Peyer's patch (tissue), 4 donors: ENCODE measurements at places on chromosomes 7 and 10.

DNA sequence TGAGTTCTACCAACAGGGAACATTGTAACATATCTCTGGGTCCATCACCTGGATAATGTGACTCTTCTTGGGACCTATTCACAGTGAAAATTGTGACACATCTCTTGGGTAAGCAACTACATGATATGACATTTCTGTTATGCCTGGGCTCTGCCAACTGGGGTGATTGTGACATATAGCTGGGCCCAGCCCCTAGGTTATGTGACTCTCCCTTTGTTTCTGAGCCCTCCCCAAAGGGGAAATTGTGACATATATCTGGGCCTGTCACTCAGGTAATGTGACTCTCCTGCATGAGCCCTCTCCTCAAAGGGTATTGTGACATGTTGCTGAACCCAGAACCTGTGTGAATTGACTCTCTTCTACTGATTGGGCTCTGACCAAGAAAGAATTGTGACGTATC, 22.4 kb upstream of the ZNF107 start:
- DNase-seq: no peak

- DNase-seq: no peak
Observed at GRCh38 chr7:100563100-100563564, 10.6 kb downstream of the SAP25 start.

DNA sequence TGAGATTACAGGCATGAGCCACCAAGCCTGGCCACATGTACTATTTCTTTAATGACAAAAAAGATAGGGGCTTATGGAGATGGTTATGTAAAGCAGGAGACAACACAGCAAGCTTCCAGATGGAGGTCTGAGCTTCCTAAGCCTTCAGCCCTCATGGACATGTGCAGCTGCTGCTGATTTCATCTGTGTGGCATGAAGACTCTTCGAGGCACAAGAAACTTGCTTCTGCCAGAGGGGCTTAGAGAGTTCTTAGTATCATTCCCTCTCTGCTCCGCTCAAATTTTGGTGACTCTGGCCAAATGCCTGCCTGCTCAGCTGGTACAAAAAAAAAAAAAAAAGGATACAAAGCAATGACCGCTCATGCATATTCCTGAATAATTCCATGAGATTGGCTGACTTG, 552.5 kb downstream of the TYW1 start:
- DNase-seq: no peak

GRCh38 chr10:71547312-71547711, 150.6 kb downstream of the CDH23 start:
- DNase-seq: no peak

GRCh38 chr7:95599069-95599468, 2.8 kb upstream of the PDK4 start:
- no peak for DNase-seq

GRCh38 chr7:111199643-111200042, 108.7 kb downstream of the LRRN3 start:
- DNase-seq: no peak

DNA sequence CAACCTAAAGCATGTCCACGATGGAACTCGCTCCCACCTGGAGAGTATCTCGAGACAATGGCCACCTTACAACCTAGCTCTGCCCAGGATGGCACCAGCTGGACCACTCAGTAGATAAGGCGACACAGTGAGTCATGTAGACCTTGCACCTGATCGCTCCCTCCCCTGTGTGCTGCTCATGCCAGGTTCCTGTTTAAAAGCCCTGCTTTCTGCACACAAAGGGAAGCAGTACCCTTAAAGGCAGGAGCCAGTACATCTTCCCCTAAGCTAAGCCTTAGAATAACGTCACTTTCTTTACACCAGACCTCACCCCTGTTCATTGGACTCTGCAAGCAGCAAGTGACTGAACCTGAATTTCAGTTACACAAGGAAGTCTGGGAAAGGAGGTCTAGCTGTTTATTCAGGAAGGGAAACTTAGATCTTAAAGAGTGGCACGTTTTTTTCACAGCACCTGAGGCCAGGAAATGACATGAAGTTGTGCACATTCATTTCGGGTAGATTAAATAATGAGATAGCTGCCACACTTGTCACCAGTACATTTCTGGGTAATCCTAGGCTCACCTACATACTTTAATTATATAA, 117.9 kb downstream of the MTPAP start:
- no peak for DNase-seq

- no peak for DNase-seq
Observed at GRCh38 chr10:17989908-17990767, 38.4 kb downstream of the SLC39A12 start.

- DNase-seq: no peak
Observed at GRCh38 chr7:116180302-116180701, 30.0 kb upstream of the TES start.

DNA sequence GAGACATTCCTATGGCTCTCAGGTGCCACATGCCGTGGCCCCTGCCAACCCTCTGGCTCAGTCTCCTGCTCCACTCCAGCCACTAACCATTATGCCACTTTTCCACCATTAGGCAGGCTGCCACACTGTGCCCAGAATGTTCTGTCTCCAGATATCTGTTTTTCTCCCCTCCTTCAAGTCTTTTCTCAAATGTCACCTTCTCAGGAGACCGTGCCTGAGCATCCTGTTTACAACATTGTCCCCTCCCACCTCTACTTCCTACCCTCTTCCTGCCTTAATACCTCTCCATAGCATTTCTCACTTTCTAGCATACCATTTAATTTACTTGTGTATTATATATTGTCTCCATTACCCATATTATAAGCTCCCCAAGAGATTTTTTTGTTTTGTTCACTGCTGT, 162.5 kb upstream of the LYZL2 start:
- no peak for DNase-seq

- DNase-seq: no peak
Observed at GRCh38 chr10:29245476-29245875, 43.4 kb upstream of the LYZL1 start.

DNA sequence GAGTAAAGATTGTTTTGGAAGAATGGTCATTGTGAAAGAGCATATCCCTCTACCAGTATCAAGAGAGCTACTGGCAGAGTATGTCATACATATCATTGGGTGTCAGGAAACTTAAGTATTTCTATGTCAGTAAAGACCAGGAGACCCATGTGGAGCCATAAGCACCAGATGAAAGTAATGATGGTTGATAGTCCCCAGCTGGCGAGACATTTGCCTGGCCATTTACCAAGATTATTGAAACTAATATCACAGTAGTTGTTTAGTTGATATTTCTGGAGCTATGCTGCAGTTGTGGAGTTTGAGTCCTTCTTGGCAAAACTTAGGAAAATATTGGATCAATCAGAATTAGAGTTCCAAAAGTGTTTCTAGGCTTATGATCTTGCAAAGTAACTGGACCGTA, 114.8 kb downstream of the SNX10 start:
- DNase-seq: no peak

GRCh38 chr10:84329196-84329611, 815 bp downstream of the CCSER2 start:
- DNase-seq: peak; percentile 68

DNA sequence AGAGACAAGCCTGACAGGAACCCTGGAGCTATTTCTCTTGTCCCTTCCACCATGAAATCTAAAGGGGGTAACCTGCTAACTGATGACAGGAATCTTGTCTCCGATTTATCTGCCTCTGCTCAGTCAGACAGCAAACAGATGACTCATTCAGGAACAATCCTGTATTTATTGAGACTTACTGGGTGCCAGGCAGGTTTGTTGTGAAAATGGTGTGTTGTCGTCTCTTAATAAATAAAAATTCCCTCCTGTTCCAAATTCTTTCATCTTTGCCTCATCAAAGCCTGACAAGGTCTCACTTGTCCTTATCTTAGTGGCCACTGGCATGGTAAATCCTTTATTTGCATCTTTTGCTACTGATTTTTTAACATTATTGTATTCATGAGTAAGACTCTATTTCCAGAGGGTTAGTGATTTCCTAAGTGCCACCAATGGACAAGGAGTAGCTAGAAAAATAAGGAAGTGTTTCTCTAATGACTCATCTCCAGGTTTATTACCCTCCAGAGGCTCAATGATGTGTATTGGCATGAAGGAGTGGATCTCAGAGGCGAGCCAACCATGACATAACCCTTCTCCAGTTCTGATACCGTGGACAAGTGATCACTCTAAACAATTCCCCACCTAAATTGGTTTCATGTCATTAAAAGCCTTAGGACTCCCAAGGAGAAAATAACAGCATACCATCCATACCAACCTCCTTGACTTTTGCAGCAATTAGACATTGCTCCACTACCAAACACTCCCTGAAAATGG, 724.0 kb downstream of the GRID1 start:
- no peak for DNase-seq

DNA sequence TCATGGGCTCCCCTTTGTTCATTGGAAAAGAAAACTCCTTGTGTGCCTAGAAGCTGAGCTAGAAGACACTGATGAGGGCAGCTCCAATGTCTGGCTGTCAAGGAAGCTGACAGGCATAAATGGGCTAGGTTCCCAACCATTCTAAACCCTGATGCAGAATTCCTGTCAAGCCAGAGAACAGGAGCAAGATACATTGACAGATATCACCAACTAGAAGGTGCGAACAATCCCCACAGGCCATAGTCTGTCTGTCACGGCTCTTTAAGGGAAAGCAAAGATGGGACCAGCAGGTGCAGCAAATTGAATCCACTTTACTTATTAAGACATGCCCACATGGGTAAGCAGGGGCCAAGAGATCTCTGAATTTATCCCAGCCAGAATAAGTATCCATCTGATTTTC, 617.9 kb upstream of the POT1 start:
- no peak for DNase-seq

DNA sequence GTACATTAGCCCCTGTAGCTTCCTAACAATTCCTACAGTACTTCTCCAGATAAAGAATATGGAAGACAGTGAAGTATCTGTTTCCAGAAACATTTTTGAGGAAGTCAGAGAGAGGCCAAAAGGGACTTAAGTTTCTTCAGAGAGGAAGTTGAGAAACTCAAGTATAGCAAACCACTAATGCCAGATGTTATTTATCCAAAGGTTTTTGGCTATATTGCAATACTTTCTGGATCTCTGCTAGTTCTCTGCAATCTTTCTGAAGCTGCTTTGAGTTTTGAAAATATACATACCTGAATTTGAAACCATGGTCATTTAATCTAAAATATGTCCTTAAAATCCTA, 64.7 kb downstream of the BICC1 start:
- DNase-seq: no peak

DNA sequence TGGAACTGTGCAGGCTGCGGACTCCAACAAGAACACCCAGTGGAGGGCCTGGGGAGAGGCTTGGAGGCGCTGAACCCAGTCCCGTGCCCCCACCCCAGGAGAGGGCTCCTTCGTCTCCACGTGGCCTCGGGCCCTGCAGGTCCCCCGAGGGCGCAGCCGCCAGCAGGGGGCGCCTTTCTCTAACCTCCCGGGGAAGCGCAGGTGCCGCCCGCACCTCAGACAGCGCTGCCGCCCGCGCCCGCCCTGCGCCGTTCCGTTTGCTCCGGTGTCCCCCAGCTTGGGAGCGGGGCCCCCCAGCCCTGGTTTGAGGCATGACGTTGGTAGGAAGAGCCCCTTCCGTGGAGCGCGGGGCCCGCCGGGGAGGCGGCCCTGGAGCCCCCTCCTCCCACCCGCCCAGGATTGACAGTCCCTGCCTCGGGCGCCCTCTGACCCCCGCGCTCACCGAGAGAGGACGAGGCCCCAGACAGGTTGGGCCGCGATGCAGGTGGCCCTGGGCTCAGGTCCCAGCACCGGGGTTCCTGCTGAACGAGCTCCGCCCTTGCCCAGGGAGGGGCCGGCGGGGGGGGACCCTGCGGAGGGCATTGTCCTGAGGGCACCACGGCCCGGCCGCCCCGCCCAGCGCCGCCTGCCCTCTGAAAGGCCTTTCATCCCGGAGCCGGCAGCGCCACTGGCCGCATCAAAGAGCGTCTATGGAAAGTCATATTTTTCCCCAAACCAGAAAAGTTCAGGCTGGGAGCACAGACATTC, 42.8 kb downstream of the FOXL3 start:
- DNase-seq: peak; percentile 90

DNA sequence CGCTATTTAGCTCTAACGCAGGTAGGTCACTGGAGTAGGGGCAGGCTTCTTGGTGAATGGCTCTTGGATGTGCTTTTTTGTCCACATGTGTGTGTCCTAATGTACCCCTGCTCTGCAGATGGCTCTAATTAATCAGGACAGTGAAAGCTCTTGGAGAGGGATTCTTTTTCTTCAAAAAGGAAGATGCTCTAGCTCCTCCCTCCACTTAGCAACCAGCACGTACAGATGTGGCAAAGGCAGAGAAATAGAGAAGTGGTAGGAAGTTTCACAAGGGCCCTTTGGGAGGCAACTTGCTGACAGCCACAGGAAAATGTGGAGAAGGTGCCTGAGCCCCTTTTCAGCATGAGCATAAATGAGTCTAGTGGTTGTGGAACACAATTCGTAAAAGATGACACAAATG, 221.7 kb downstream of the PLXNA4 start:
- no peak for DNase-seq

GRCh38 chr10:58731276-58731675, 218.6 kb downstream of the BICC1 start:
- no peak for DNase-seq

- no peak for DNase-seq
Observed at GRCh38 chr10:26455567-26456315, 17.6 kb downstream of the APBB1IP start.

- no peak for DNase-seq
Observed at GRCh38 chr7:94324380-94325121, 70.1 kb upstream of the COL1A2 start.

- DNase-seq: no peak
Observed at GRCh38 chr7:44630792-44631457, 24.5 kb downstream of the OGDH start.

DNA sequence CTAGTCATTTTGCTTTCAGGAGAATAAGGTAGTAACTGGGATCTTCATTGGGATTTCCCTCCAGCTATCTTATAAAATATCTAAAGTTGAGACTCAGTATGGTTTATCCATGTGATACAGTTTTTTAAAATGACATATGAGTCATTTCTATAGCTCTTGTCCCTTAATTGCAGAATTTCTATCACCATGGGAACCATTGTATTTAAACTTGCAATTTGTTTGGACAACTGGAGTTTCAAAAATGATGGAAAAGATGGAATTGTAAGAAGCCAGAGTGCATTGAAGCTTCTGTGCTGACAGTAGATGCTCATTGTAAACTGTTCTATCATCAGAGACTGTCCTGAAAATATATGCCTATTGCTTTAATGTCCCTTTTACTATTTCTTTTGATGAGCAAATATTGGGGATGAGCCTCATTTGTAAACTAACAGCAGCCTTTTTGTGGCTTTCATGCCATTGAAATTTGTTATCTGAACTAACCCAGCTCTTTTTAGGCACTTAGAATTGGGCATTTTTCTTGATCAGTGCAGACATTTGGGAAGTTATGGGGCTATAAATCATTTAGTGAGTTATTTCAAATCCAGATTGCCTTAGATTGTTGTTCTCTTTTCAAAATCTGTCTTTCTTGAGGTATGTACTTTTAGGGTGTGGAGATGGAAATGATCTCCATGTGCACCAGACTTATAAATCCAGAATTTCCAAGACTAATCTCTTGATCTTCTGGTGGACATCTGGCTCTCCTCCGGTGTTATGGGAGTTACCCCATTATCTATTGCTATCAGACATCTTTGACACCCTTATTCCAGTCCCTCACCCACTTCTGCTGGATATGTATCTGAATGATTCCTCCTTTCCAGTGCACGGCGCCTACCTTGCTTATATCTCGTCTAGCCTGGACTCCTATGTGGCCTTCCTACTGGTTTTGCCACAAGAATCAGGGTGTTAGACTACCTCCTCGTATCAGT, 159.0 kb downstream of the SND1 start:
- no peak for DNase-seq

- no peak for DNase-seq
Observed at GRCh38 chr7:125255810-125256209, 326.2 kb upstream of the POT1 start.
